ENCODE measurements at places on chromosomes 5 and 9.
A peak's percentile ranks its signal among the peaks of the same experiment; 100 is the strongest.

DNA sequence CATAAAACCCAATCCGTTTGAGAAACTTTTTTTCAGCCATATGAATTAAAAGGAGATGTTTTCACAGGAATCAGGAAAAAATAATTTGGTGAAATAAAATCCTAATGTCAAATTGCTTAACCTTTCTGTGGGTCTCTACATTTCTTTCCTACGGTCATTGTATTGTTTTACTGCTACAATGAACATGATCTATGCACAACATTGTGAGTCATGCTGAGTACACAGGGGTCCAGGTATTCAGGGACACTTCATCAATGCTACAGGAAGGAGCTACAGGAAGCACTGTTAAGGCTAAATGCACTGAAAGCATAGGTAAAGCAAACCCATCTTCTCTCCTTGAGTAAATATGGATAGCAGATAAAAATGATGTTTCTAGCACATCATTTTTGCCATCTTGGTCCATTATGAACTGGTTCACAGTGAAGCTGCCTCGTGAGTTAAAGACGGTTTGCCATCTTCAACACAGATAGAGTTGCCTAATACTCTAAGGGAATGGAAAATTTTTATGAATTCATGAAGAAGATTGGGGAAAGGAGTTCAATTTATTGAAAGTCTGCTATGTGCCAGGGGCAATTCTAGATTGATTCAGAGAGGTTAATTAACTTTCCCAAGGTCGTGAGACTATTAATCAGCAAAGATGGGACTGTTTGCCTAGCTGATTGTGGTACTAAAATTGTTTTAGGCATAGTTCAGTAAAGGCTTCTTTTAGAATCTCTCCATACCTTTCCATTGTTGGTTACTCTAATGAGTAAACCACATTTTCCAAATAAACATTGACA is 85.5 kb downstream of the DIRAS2 start:
- no peak for DNase-seq

DNA sequence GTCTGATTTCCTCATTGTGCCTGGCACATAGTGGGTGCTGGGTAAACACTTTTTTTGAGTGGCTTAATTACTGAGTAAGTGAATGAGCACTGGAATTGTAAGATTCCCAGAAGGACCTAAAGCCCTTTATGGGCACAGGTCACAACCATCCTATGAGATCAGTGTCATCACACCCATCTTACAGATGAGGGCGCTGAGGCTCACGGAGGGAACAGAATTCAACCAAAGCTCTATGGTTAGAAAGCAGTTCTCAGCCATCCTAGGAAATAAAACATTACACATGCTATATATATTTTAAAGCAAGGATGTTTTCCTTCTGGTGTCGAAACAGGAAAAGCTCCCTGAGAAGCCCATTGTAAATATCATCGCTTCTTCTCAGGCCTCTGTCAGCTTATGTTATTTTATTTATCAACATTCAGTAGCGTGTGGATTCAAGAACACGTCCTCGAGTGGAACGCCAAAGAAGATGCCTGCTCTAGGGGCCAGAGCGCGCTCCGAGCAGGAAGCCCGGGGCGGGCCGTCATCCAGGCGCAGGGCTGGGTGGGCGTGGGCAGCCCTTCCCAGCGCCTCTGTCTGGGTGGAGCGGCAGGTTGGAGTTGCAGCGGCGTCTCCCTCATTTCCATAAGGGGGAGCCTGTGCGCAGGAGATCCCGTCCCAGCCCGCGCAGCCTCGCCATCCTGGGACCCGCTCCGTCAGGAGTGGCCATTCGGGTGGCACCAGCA is 155.8 kb upstream of the SMIM23 start:
- no peak for DNase-seq

DNA sequence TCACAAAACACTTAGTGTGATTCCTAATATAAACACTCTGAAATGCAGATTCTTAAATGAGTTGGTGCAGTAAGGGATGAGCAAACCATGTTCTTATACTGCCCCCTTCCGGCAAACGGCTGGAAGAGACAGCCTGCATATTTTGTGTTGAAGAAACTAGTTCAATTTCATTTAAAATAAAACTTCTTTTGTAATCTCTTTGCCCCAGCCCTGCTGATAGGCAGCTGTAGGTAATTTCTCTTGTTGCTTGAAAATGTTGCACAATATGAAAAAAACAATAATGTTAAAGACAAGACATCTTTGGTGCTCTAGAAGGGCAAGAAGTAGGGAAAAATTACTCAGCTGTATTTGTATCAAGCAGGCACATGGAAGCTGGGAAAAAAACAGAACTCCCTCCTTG is 89.7 kb upstream of the CCNG1 start:
- peak; percentile 76 for DNase-seq

DNA sequence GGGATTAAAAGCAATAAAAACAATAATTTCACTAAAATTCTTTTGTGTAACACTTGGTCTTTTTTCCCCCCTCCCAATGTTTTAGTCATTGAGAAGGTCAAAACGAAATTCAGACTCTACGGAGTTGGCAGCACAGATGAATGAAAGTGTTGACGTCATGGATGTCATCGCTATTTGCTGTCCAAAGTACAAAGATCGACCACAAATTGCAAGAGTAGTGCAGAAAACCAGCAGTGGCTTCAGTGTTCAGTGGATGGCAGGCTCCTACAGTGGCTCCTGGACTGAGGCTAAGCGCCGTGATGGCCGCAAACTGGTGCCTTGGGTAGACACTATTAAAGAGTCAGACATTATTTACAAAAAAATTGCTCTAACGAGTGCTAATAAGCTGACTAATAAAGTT is 184.7 kb downstream of the CPLANE1 start:
- no peak for DNase-seq

GRCh38 chr9:76245518-76245917 is 148.7 kb downstream of the RFK start:
- DNase-seq: no peak

- DNase-seq: no peak
Measured at GRCh38 chr5:160167624-160168165, 48.4 kb upstream of the PWWP2A start.

- no peak for DNase-seq
Measured at GRCh38 chr5:154447089-154447725, 1.4 kb downstream of the SAP30L start.

GRCh38 chr9:113397203-113397631 is 3.9 kb downstream of the ALAD start:
- no peak for DNase-seq

DNA sequence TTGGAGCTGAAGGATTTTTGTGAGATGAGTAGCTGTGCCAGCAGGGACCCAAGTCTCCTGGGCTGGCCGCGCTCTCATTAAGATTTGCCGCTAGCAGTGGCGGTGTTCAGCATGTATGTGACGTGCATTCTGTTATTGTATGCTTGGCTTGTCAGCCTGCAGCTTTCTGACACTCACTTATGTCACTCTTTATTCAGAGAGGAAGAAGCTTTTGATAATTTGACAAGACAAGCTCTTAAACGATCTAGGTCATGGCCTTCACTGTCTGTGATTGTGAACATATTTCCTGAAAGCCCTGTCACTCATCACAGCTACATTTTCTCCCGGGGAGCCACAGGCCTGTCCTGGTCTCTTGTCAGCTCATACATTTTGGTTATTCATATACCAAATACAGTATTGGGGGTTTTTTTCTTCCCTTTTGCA is 98.2 kb upstream of the GRHPR start:
- peak; percentile 61 for DNase-seq

DNA sequence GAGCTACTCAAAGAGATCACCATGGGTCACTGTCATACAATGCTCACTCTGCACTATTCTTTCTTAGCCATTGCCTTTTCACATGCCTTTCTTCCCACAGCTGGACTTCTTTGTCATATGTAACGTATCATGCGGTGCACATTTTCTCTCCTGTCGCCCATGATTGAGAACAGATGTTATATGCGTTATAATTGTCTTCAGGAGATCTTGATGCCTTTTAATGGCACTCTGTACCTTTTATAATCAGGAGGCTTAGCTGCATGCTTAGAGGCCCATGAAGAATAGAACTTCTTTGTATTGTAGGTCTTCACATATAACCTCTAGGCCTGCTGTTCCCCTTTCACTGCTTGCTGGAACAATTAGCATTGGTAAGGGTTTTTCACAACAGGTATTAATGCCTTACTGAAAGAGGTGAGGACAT is 436.1 kb downstream of the CDH10 start:
- DNase-seq: no peak

- no peak for DNase-seq
Measured at GRCh38 chr5:170121321-170121720, 15.6 kb downstream of the FOXI1 start.

GRCh38 chr9:134981829-134982228 is 64.1 kb upstream of the FCN1 start:
- DNase-seq: no peak

DNA sequence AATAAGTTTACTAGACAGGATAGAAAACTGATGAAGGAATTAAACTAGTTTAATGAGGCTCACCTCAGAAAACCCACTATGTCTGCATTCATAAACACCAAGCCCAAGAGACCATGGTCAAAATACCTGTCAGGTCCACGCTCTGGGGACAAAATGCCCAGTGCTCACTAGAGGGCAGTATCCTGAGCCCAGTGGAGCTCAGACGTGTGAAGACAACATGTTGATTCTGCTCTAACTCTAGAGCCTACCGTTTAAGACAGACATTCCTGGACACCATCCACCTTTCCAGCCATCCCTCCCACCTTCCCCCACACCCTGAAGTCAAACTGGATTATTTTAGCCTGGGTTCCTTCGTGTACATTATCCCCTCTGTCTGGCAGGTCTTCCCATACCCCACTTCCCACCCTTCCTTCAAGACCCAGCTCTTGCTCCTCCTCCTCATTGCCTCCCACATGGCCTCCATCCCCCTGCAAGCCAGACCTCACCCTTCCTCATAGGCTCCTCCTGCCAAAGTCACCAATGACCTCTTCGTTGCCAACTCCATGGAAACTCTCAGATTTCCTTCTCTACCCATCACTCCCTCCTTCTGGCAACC is 142.3 kb upstream of the FSTL4 start:
- DNase-seq: peak; percentile 51

- DNase-seq: no peak
Measured at GRCh38 chr5:75088648-75089047, 36.3 kb upstream of the GCNT4 start.

- no peak for DNase-seq
Measured at GRCh38 chr5:43947935-43948334, 345.0 kb downstream of the NNT start.

DNA sequence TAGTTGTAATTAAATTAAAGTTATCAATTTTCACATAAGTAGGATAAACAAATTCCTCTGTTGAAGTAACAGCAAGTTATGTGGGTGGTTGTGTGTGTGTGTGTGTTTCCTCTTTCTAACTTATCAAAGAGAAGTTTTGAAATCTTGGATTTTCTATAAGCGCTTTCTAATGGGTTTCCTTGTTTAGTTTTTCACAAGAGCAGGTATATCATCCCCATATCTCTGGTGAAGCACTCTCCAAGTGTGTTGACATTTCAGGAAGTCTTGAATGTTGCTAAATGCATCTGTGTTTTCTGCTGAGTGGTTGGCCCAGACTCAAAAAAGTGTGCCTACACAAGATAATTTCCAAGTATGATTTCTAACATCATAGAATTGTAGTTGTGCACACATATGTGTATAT is 43.3 kb downstream of the PRDM6 start:
- no peak for DNase-seq

DNA sequence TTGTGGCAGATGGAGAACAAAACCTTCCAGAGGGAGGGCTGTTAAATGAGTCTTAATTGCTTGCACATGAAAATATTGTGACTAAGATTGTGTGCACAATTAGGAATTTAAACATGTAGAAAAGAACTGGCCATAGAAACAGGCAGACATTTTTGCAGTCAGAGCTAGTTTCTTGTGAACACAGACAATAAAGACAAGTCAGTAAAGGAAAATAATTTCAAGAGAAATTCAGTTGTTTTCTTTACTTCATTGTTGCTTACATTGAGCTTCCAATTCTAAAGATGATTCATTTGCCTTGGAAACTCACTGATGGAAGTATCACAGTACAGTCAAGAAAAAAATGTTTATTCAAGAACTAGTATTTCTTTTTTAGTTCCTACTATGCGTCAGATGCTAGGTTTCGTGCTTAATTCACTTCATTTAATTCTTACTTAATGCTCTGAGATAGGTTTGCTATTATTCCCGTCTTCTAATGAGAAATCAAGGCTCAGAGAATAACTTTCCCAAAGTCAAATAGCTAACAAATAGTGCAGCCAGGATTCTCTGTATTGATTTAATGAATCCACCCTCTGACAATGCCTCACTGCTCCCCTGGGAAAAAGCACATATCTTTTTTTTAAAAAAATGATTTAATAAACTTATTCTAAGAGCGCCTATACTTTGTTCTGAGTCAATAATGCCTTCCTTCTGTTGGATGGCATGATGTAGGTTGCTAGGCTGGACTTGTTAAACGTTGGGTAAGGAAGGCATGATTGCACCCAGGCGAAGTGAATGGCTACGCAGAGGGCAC is 581.4 kb downstream of the RAB3C start:
- no peak for DNase-seq

DNA sequence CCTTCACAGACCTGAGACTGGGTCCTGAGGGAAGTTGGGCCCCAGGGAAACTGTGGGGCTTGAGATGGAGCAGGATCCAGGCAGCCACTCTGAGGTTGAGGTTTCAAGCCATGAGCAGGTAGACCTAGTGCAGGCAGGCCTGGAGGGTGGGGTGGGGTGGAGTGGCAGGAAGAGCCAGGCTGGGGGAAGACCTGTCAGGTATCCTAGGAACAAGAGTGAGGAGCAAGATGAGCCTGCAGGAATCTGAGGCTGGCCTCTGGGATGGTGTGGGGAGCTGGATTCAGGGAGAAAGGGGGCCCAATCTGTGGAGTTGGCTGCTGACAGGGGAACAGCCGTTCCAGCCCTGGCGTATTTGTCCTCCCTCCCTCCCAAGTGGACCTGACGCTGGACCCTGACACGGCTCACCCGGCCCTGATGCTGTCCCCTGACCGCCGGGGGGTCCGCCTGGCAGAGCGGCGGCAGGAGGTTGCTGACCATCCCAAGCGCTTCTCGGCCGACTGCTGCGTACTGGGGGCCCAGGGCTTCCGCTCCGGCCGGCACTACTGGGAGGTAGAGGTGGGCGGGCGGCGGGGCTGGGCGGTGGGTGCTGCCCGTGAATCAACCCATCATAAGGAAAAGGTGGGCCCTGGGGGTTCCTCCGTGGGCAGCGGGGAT is 9.8 kb downstream of the RACK1 start:
- DNase-seq: no peak

Data from GM12865 (cell line).